ENCODE measurements at places on chromosomes 11 and 22. TPM values are rescaled to one million over a fixed set of nuclear protein-coding genes. Genes with fewer than 3 reads are reported as not detected.

GRCh38 chr11:68302670-68303069 lies 9.7 kb upstream of the LRP5 start:
- no peak for DNase-seq

The CCDC34 gene
- 1.8 TPM for total RNA-seq

DNA sequence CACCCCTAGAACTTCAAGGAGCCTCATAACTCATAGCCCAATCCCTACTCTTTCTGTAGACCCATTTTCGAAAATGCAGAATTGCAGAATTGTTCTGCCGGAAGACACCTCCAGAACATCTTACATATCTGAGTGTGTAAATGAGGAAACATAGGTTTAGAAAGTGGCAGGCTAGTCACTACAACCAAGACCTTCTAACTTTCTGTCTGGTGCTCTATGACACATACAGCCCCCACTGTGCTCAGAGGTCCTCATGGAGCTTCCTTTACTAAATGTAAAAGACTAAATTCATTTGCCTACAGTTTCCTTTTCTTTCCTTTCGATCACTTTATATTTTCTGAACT lies 132.1 kb upstream of the DDI1 start:
- DNase-seq, result no peak

DNA sequence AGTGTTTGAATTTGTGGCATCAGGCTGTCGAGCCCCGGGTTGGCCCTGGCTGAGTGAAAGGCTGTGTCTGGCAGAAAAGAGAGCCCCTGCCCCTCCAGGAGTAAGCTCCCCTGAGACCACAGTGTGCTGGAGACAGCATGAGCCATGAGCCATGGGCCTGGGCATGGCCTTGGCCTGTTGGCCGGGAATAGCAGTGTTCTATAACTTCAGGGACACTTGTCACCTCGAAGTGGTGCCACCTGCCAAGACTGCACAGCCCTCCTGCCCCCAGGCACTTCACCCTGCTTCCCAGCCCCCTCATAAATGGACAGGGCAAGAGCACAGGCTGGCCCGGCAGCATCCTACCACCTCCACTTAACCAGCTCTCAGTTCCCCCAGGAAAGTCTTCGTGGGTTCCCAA lies 20.7 kb upstream of the SUSD2 start:
- no peak for DNase-seq

The APOL3 gene
- 218 TPM for total RNA-seq

GRCh38 chr11:115566180-115566764 lies 62.1 kb upstream of the CADM1 start:
- DNase-seq, result no peak

Measured in dermis microvascular lymphatic vessel endothelial cell (primary cell).